ENCODE measurements at places on chromosomes 11 and 22.

DNA sequence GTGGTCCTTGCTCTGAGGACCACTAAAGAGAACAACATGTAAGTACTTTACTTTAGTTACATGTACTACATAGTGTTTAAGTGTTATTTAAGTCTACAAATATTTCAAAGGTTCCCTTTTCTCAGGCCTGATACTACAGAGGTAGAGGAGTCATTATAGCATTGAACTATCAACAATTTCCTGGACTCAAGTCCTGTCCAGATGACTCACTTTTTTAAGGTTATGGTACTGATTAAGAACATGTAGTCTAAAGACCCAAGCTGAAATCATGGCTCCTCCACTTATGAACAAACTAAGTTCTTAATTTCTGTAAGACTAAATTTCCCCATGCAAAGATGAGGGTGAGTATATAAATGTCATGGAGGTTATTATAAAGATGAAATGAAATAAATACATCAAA lies 74.7 kb downstream of the NARS2 start:
- DNase-seq: no peak

GRCh38 chr11:20194470-20194869 lies 34.2 kb upstream of the DBX1 start:
- DNase-seq: no peak

DNA sequence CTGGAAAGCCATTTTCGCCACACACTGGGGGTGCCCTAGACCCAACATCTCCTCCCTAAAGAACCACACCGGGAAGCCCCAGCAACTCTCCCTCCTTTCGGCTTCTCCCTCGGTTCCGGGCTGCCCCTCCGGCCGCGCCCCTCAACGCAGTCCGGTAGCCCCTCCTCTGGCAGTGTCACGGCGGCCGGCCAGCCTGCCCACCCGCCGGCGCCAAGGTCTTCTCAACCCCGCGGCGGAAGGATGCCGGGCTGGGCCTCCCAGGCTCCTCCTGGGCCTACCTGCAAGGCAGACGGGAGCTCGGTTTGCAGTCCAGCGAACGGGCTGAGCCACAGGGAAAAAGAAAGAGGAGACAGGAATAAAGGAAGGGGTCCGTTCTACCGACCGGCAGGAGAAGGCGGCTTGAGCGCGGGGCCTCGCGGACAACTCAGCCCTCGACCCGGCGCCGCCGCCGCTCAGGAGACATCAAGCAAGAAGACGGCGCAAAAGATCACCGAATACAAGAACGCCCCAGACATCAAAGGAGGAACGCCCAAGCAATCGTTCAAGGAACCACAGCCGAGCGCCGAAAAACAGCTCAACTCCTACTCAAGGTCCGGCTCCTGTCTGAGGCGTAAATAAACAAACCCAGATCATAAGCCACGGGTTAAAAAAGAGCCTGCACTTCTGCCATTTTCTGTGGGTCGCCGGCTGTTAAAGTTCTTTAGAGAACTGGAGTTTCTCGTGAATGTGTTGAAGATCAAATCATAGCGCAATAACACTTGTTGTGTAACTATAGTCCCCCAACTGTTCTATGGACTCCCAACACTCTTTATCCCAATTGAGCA lies at the start of gene AMBRA1:
Gene AMBRA1, minus strand, starts transcription at position 474 of the 824 bp plus-strand sequence. CDS start 45,643 bp downstream, outside the sequence.
- DNase-seq: peak; percentile 92

DNA sequence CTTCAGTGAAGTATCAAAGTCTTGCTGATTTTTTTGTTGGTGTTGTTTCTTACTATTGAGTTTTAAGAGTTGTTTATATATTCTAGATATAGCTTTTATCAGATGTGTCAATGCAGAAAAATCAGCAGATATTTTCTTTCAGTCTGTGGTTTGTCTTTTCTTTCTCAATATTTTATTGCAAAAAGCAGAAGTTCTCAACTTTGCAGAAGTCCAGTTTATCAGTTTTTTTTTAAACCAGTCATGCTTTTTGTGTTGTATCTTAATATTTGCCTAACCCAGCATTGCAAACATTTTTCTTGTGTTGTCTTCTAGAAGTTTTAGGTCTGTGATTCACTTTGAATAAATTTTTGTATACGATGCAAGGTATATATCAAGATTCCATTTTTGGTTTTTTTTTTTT lies 7.0 kb downstream of the ASRGL1 start:
- DNase-seq: no peak

DNA sequence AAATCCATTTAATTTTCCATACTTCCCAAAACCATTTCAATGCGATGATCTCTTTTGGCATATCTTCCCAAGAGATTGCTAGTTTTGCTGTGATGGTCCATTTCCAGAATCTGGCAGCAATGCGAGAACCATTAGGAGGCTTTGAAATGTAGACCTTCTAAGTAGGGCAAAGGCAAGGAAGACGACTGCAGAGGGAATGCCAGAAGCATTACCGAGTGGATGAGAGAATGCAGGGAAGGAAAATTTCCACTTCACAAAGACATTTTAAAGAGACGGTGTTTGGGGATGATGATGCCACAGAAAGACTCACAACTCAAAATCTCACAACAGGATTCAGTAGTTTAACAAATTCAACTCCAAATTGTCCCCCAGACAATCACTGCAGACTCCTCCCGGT lies 471 bp upstream of the CEP126 start:
- DNase-seq: no peak
